ENCODE measurements at places on chromosomes 6 and 20.

- no peak for DNase-seq
Observed at GRCh38 chr20:45456632-45457031, 12.9 kb upstream of the WFDC2 start.

GRCh38 chr6:38671885-38672467 lies 31.0 kb downstream of the GLO1 start:
- DNase-seq = no peak

GRCh38 chr20:58175836-58176235 lies 52.6 kb downstream of the ANKRD60 start:
- no peak for DNase-seq

DNA sequence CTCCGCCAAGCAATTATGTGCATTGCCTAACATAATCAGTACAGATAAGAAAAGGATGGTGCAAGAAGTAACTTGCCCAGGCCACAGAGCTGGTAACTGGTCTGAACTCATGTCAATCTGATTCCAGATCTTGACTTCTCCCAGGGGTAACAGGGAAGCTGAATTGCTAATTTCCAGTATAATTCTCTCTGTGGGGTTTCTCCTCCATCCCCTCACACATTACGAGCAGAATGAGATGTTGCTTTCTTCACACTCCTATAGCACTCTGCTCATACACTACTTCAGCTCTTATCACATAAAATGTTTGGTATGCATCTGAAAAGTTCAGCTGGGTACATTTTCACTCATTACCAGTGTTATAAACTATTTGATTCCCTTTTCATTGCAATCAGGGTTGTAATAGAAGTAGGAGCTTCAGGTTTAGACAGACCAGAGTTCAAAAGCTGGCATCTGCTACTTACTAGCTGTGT lies 24.0 kb upstream of the LRRC1 start:
- DNase-seq = no peak

- no peak for DNase-seq
Observed at GRCh38 chr6:107617341-107617932, 127.5 kb downstream of the SOBP start.

GRCh38 chr6:150004101-150004782 lies 21.1 kb downstream of the RAET1L start:
- DNase-seq = no peak

DNA sequence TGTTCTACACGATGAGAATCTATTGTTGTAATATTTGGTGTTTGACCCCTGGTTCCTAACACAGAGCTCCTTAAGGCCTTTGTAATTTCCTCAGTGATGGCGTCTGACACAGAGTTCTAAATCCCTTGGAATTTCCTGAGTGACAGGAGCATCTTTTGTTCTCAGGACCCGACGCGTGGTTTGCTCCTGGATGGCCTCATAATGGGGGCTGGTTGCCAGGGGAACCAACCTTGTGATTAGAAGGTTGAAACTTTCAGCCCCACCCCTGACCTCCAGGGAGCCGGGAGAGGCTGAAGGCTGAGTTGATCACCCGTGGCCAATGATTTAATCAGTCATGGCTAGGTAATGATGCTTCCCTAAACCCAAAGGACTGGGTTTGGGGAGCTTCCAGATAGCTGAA lies 20.5 kb upstream of the ZNF133 start:
- no peak for DNase-seq

- DNase-seq = no peak
Observed at GRCh38 chr20:4195499-4195898, 180.1 kb upstream of the RNF24 start.

DNA sequence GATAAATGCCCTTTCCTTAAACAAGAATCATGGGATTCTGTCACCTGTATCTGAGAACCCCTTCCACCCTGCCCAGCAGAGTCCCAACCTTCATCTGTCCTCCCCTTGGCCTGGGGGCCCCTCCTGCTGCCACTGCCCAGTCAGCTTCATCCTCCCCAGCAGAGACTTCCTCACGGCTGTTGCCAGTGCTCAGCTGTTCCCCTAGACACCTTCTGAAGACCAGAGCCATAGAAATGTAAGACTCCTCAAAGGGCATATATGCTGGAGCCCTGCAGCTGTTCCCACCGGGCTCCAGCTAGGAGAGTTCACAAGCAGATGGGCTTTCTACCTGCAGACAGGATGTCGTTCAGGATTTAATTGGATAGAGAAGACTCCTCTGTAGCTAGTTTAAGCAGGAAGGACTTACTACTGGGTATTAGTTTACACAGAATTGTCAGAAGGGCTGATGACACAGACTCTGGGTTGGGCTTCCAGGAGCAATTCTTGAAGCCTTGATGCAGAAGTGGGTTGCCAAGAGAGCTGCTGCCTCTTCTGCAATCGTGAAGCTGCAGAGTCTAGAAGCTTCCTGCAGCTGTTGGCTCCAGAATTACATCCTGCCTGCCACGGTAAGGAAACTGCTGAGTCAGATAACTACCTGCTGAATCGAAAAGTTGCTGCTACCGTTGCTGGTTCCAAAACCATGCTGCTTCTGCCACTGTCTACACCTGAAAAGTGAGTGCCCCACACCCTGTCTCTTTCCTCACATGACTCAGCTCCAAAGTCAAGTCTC lies 57.1 kb upstream of the MLN start:
- DNase-seq = no peak
